ENCODE measurements at places on chromosomes 6 and 20.

GRCh38 chr20:11159728-11160127, 485.9 kb upstream of the JAG1 start:
- no peak for DNase-seq

- no peak for DNase-seq
Measured at GRCh38 chr6:90158936-90159335, 137.7 kb downstream of the BACH2 start.

DNA sequence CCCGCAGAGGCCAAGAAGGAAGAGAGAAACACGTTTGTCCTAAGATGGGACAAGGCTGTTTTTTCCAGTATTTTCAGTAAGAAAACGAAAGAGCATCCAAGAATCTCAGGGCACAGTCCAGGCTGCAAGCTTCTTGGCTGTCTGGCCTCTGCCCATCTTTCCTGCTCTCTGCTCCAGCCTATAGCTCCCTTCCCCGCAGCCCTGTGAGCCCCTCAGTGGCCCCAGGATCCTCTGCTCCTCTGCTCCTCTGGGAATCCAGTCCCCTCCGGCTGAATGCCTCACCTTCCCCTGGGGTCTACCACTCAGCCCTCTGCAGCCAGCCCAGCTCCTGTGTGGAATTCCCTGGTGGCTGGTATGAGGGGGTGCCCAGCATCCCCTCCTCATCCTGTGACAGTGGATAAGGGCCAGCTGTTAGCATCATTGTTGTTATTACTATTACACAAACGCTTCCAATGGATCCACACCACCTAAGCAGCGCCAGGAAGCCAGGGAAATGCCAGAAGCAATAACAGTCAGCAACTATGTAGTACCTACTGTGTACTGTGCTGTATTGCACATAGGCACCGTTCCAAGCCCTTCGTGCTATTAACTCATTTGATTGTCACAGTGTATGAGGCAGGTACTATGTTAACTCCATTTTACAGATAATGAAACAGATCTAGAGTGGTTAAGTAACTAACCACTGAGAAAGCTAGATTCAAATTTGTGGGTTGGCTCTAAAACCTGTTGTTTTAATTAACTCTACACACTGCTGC, 60.3 kb upstream of the PTPN1 start:
- no peak for DNase-seq

DNA sequence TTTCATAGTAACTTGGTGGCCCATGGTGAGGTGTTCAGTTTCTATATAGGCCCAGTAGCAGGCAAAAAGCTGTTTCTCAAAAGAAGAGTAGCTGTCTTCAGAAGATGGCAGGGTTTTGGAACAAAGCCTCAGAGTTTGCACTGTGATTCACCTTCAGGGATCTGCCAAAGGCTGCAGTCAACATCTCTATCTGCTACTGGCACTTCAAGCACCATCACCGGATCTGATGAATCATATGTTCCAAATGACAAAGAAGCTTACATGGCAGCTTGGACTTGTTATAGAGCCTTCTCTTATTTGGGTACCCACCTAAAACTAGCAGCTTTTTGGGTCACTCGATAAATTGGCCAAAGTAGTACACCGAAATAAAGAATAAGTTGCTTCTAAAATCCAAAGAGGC, 39.5 kb downstream of the PKIB start:
- DNase-seq: no peak

DNA sequence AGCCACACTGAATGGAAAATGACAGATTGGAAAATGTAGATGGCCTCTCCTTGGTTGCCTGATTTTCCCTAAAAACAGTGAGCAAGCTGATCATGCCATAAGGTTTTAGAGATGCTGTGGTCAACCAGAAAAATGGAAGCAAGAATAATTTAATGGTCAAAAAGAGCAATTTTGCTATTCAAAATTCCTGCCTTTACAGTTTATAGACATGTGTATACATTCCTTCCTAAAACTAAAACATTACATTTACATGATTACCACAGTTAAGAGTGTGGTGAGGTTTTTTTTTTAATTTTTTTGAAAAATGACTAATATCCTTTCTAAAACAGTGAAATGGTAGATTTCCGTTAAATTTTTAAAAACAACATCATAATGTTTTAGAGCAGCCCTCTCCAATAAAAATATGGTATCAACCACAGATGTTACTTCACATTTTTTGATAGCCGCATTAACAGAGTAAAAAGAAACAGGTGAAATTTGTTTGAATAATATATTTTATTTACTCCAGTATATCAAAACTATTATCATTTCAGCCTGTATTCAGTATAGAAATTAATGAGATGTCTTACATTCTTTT, 407.0 kb upstream of the SOX4 start:
- no peak for DNase-seq

DNA sequence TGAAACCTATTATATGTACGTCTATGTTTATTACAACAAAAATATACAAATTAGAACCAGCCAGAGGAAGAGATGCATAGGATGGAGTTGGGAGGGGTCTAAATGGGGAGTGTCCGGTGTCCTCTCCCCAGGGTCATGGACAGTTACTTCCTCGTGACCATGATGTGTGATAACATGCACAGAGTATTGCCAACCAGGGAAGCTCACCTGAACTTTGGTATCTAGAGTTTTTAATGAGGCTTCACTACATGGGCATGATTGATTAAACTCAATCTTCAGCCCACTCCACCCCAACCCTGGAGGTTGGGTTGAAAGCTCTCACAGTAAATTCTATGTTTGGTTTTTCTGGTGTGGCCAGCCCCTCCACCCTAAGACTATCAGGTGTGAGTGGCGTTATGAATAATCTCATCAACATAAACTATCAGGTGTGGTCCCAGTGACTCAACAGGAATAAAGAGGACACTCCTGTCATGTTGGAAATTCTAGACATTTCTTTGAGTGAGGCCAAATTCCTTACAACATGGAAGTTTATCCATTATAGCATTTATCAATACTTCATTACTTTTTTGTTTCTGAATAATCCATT, 36.4 kb upstream of the FKBP1A start:
- DNase-seq: no peak

- no peak for DNase-seq
Measured at GRCh38 chr6:69780585-69781178, 16.1 kb downstream of the LMBRD1 start.

Data from immature natural killer cell (primary cell).